Fibroblast of upper back skin (primary cell): ENCODE measurements at places on chromosomes 7 and 10.

- no peak for DNase-seq
Observed at GRCh38 chr7:107980171-107980570, 22.8 kb downstream of the LAMB1 start.

DNA sequence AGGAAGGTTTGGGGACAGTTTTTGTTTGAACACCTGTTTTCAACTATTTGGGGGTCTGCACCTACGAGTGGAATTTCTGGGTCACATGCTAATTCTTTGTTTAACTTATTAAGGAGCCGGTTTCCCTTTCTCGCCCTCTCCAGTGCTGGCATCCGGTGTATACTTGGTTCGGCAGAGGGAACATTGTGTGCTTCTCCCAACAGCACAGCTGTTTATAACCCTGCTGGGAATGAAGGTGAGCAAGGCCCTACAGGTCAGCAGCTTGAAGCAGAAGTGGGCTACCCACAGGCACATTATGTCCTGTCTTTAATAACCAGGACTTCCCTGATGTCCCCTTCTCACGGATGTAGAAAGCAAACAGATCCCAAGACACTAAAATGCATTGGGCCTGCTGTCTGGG, 87.5 kb upstream of the PDCD4 start:
- DNase-seq = no peak

DNA sequence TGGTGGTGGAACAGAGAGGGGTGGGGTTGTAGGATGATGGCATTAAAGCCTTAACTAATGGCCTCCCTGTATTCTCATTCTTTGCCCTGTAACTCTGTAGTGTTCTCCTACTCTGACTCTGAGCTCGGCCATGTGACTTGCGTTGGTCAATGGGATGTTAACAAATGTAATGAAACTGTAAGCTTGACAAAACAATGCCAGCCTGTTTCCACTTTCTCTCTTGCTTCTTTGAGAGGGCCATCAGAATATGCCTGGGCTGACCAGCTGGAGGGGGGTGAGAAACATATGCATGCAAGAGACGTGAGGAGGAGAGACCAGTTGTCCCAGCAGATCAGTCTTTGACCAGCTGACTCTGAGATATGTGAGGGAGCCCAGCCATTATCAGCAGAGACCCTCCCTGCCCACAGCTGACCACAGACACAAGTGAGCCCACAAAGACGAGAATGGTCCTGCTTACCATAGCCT, 100.6 kb downstream of the ICA1 start:
- DNase-seq = no peak

DNA sequence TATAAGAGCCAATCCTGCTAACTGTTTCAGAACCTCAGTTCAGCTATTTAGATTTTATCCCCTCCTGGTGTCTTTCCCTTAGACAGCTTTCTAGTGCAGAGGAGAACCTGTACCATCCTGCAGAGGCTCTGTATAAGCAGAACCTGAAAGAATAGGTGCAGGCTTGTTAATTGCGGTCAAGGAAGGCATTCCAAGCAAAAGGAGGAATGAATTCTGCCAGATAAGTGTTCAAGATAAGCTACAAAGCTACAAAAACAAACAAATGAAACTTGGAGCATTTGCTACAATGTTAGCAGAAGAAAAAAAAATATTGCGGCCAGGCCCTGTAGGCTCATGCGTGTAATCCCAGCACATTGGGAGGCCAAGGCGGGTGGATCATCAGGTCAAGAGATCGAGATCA, 32.6 kb upstream of the AGMO start:
- DNase-seq = no peak

DNA sequence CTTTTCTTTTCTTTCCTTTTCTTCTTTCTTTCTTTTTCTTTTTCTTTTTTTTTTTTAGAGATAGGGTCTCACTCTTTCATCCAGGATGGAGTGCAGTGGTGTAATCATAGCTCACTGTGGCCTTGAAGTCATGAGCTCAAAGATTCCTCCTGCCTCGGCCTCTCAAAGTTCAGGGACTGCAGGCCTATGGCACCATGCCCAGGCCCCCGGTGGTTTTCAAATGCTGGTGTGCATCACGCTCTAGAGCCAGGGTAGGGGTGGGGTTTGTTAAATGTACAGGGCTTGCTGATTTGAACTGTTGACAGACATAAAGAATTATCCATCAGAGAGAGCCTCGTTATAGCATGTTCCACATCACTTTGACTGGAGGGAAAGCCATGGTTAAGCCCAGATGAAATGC, 5.8 kb downstream of the MINDY4 start:
- DNase-seq = no peak

DNA sequence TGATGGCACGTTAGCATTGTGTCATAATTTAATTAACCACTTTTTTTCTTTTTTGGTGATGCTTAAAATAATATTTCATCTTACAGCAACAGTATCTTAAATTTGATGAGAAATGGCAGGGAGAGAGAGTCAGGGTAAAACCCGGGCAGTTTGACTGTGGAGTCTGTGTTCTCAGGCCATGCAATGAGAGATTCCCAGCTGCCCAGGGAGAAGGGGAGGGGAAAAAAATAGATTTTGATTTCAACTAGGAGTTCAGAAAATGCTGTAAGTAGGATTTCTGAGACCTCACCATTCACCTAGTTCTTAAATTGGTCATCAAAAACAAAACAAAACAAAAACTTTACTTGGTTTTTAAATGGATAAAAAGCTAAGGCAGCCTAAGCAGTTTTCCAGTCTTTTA, 37.4 kb upstream of the XPNPEP1 start:
- no peak for DNase-seq

DNA sequence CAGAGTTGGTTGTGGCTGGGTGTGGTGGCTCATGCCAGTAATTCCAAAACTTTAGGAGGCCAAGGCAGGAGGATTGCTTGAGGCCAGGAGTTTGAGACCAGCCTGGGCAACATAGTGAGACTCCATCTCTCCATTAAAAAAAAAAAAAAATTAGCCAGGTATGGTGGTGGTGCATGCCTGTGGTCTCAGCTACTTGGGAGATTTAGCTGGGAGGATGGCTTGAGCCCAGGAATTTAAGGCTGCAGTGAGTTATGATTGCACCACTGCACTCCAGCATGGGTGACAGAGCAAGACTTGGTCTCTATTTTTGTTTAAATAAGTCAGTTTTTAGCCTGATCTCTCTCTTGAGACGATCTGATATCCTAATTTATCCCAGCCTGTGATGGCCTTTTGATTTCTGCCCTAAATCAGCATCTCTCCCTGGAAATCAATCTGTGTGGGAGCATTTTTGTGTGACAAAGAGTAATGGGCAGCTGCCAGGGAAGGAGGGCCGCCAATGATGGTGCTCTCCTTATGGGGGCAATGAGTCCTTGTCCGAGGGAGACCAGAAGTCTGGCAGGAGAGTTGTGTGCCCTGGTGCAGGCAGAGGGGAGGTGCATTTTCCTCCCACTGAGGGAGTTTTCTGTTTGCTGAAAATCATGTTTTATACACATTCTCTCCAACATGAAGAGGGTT, 111.0 kb downstream of the NRP1 start:
- DNase-seq = peak; percentile 80

GRCh38 chr10:7108141-7108540, 302.7 kb downstream of the SFMBT2 start:
- DNase-seq = no peak

- no peak for DNase-seq
Observed at GRCh38 chr10:103921248-103921647, 3.3 kb upstream of the STN1 start.
